CD4-positive, alpha-beta memory T cell (primary cell): ENCODE measurements at places on chromosomes 12 and 14. TPM values are rescaled to one million over a fixed set of nuclear protein-coding genes. Genes with fewer than 3 reads are reported as not detected.

Gene SNAPC1
- polyA plus RNA-seq: 4.4 TPM

Gene CD163L1
- not detected for polyA plus RNA-seq

Gene PAPLN
- polyA plus RNA-seq: 0.50 TPM

Gene HCAR2
- polyA plus RNA-seq: not detected

Gene MEG3
- not detected for polyA plus RNA-seq

Gene OR4E2
- not detected for polyA plus RNA-seq

Gene LARP4
- 20.1 TPM for polyA plus RNA-seq

Gene GPD1
- not detected for polyA plus RNA-seq

Gene TDRD9
- polyA plus RNA-seq: 0.89 TPM

GRCh38 chr12:6125310-6125608 is 789 bp upstream of the VWF start:
- H3K27ac ChIP-seq: no peak overlapping the region
- H3K36me3 ChIP-seq: no peaks in the 10 kb centered on the region
- no peak overlapping the region for H3K4me3 ChIP-seq
- DNase-seq: no peak
- no peaks in the 10 kb centered on the region for H3K4me1 ChIP-seq

- DNase-seq: no peak
- H3K27ac ChIP-seq: no peak overlapping the region
Observed at GRCh38 chr14:101112351-101113107, 209.0 kb upstream of the RTL1 start.

- no peak for DNase-seq
- no peak overlapping the region for H3K27ac ChIP-seq
- no peaks in the 10 kb centered on the region for H3K4me1 ChIP-seq
- H3K27me3 ChIP-seq: no peaks in the 10 kb centered on the region
Observed at GRCh38 chr14:103001651-103002396, 55.5 kb downstream of the CDC42BPB start.

DNA sequence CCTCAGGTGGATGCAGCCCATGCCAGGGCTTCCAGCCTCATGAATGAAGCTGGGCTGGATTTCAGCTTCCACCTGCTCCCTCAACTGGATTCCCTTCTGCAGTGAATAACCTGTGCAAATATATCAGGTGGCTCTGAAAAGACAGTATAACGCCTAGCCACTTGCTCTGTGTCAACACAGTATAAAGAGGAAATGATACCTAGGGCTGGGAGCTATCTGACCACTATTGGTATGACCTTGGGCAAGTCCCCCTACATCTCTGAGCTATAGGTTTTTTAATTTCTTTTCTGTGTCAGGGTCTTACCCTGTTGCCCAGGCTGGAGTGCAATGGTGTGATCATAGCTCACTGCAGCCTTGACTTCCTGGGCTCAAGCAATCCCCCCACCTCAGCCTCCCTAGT is 19.8 kb downstream of the ISM2 start:
- no peaks in the 10 kb centered on the region for H3K4me1 ChIP-seq
- H3K27me3 ChIP-seq: no peaks in the 10 kb centered on the region
- DNase-seq: no peak
- no peak overlapping the region for H3K4me3 ChIP-seq
- no peak overlapping the region for H3K27ac ChIP-seq
- no peaks in the 10 kb centered on the region for H3K36me3 ChIP-seq

DNA sequence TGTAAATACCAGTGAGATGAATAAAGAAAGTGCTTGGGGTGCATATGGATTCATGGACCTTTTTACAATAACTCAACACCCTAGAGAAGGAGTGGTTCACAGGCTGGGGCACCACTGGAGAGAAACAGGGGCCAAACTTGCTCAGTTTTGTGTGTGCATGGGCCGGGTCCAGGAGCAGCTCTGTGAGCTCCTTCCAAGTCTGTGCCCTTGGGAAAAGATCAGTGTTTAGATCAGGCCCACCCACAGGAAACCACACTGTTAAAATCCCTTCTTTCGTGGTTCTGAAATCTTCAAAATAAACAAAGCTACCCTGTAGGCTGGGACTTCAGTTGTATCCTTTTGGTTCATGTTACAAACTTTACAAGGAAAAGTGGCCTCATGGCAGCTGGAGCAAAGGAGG is 156.1 kb upstream of the TMEM260 start:
- H3K4me1 ChIP-seq: no peaks in the 10 kb centered on the region
- H3K4me3 ChIP-seq: no peak overlapping the region
- no peaks in the 10 kb centered on the region for H3K27me3 ChIP-seq
- no peak for DNase-seq
- H3K27ac ChIP-seq: no peak overlapping the region

- no peak overlapping the region for H3K4me3 ChIP-seq
- no peak for DNase-seq
- H3K27me3 ChIP-seq: no peaks in the 10 kb centered on the region
- H3K36me3 ChIP-seq: no peaks in the 10 kb centered on the region
- H3K27ac ChIP-seq: no peak overlapping the region
- peaks cover 58% of the 10 kb centered on the region for H3K4me1 ChIP-seq
Observed at GRCh38 chr12:100273782-100274181, 6.8 kb downstream of the SCYL2 start.

GRCh38 chr12:23014749-23015148 is 389.8 kb downstream of the ETNK1 start:
- H3K4me1 ChIP-seq: no peaks in the 10 kb centered on the region
- DNase-seq: no peak
- no peaks in the 10 kb centered on the region for H3K36me3 ChIP-seq
- H3K27ac ChIP-seq: no peak overlapping the region
- H3K27me3 ChIP-seq: no peaks in the 10 kb centered on the region
- no peak overlapping the region for H3K4me3 ChIP-seq

GRCh38 chr12:105349138-105349537 is 18.6 kb downstream of the C12orf75 start:
- no peak for DNase-seq
- no peaks in the 10 kb centered on the region for H3K27me3 ChIP-seq
- no peaks in the 10 kb centered on the region for H3K36me3 ChIP-seq

- peaks cover 39% of the 10 kb centered on the region for H3K4me1 ChIP-seq
- H3K36me3 ChIP-seq: no peaks in the 10 kb centered on the region
- no peak overlapping the region for H3K27ac ChIP-seq
- no peak for DNase-seq
- no peaks in the 10 kb centered on the region for H3K27me3 ChIP-seq
Observed at GRCh38 chr12:559906-560455, 100.2 kb downstream of the B4GALNT3 start.

- no peaks in the 10 kb centered on the region for H3K27me3 ChIP-seq
- no peak overlapping the region for H3K27ac ChIP-seq
- DNase-seq: no peak
- H3K4me3 ChIP-seq: no peak overlapping the region
- no peaks in the 10 kb centered on the region for H3K36me3 ChIP-seq
Observed at GRCh38 chr14:93720076-93720815, 68.0 kb downstream of the PRIMA1 start.

- no peak for DNase-seq
- H3K4me1 ChIP-seq: no peaks in the 10 kb centered on the region
- no peak overlapping the region for H3K4me3 ChIP-seq
- H3K27me3 ChIP-seq: no peaks in the 10 kb centered on the region
- H3K36me3 ChIP-seq: no peaks in the 10 kb centered on the region
Observed at GRCh38 chr12:91397866-91398532, 215.4 kb upstream of the DCN start.

- no peak overlapping the region for H3K27ac ChIP-seq
- H3K36me3 ChIP-seq: peaks cover 39% of the 10 kb centered on the region
- H3K4me3 ChIP-seq: no peak overlapping the region
- no peak for DNase-seq
Observed at GRCh38 chr12:109529691-109530640, 43.3 kb downstream of the MMAB start.

DNA sequence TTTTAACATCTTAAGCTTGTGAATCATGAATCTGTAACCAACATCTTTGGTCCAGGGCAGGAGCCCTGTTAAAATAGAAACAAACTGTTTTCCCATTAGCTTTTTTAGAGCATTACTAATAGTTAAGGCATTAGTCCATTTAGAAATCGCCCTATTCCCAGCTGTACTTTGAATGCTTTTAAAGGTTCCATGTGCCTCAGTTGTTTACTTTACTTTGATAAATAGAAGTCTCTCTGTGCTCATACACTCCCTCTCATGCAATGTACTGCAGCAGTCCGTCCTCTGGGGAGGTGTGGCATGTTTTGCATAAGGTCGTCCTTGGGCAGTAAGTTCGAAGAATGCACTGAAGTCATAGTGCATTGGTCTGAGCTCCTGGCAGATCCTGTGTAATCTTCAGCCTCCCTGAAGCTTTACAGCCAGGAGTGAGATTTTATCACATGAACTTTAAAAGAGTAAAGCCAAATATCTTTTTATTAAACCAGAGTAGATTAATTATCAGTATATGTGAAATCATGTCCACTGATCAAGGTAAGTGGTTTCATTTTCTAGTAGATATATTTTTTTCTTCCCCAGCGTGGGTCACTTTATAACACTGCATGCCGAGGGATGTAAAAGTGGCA is 134.7 kb downstream of the FGD4 start:
- H3K4me3 ChIP-seq: no peak overlapping the region
- no peaks in the 10 kb centered on the region for H3K4me1 ChIP-seq

- H3K4me3 ChIP-seq: no peak overlapping the region
- H3K27me3 ChIP-seq: no peaks in the 10 kb centered on the region
- no peaks in the 10 kb centered on the region for H3K4me1 ChIP-seq
- no peak for DNase-seq
Observed at GRCh38 chr12:58529897-58530741, 390.2 kb downstream of the LRIG3 start.

DNA sequence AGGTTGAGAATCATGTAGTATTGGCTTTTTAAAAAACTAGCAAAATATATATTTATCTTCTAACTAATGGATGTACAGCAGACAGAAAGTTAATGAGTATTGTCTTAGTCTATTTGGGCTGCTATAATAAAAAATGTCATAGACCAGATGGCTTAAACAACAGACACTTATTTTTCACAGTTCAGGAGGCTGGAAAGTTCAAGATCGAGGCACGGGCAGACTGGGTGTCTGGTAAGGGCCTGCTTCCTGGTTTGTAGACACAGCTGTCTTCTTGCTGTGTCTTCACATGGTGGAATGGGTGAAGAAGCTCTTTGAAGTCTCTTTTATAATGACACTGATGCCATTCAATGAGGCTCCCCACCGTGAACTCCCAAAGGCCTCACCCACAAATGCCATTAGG is 70.1 kb upstream of the KRR1 start:
- H3K27me3 ChIP-seq: no peaks in the 10 kb centered on the region
- H3K36me3 ChIP-seq: no peaks in the 10 kb centered on the region
- H3K4me1 ChIP-seq: no peaks in the 10 kb centered on the region
- no peak for DNase-seq

DNA sequence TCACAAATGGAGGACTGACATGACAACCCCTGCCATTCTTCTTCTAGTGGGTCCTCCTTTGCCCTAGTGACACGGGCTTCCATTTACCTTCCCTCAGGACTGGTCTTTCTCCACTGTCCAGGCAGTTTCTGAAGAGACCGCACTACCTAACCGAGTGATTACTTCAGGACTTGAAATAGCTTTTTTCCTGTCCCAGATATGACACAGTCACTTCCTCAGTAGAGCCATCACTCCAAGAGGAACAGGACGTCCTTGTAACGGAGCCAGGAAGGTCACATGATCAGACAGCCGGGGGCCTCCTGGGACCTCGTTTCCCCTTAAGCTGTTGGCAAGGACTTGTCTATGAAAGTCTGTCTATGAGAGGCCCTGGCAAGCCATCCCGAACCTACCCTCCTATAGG is 62.3 kb downstream of the FOS start:
- no peak for DNase-seq
- no peak overlapping the region for H3K27ac ChIP-seq
- H3K4me1 ChIP-seq: no peaks in the 10 kb centered on the region
- no peaks in the 10 kb centered on the region for H3K27me3 ChIP-seq
- no peak overlapping the region for H3K4me3 ChIP-seq
- no peaks in the 10 kb centered on the region for H3K36me3 ChIP-seq

DNA sequence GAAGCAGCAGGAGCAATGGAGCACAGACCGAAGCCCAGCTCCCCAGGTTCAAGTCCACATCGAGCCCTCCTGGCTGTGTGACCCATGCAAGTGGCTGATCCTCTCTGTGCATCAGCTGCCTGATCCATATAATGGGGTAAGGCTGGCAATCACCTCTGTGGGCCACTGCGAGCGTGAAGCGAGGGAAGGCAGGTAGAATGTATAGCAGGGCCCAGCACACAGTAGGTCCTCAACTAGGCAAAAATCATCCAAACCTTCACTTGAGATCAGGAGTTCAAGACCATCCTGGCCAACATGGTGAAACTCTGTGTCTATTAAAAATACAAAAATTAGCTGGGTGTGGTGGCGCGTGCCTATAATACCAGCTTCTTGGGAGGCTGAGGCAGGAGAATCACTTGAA is 102.6 kb downstream of the SCARB1 start:
- H3K27ac ChIP-seq: no peak overlapping the region
